ENCODE measurements at places on chromosomes 7 and 10. TPM values are rescaled to one million over a fixed set of nuclear protein-coding genes. Genes with fewer than 3 reads are reported as not detected.

DNA sequence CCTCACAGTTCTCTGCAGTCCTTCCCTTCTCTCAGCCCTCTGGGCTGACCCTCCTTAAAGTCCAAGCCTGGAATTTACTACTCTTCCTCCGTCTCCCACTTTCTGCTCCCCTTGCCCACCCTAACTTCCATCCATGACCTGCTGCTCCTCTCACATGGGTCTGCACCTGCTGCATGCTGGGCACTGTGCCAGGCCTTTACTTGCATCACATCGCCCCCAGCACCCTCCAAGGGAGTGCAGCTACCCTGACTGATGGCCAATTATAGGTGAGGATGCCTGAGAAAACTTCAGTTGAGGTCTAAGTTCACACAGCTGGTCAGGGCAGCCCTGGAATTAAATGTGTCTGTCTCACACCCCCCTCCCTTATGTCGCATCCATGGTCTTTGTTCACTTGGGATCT is 53.6 kb upstream of the ZPBP start:
- H3K36me3 ChIP-seq, result no peaks in the 10 kb centered on the region
- peaks cover 24% of the 10 kb centered on the region for H3K27me3 ChIP-seq
- H3K27ac ChIP-seq, result no peak overlapping the region

The ALOX5 gene
- total RNA-seq, result 3.2 TPM

- no peak overlapping the region for H3K4me3 ChIP-seq
- peak; percentile 52 for DNase-seq
- H3K36me3 ChIP-seq, result no peaks in the 10 kb centered on the region
- H3K4me1 ChIP-seq, result peaks cover 20% of the 10 kb centered on the region
Observed at GRCh38 chr10:124534231-124534798, 72.7 kb downstream of the LHPP start.

- H3K27ac ChIP-seq, result no peak overlapping the region
- no peak overlapping the region for H3K4me3 ChIP-seq
- H3K27me3 ChIP-seq, result no peaks in the 10 kb centered on the region
- peaks cover 41% of the 10 kb centered on the region for H3K4me1 ChIP-seq
Observed at GRCh38 chr10:48317321-48317990, 11.0 kb downstream of the MAPK8 start.

The PRLHR gene
- not detected for total RNA-seq

The ALKBH4 gene
- 6.0 TPM for total RNA-seq

DNA sequence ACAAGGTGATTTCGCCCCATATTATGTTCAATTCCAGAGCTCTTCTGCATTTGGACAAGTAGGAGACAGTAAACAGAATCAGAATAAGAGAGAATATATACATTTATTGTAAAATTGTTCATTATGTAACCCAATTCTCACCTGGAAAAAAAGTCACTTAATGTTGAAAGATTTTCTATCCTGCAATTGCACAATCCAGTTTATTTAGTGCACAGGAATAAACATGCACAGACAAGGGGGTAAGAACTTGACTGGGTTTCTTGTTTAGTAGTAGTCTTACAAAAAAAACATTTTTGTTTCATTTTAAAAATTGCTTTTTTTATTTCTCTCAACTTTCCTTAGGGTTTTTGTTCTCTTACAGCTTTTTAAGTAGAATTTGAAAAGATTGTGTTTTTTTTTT is 126.6 kb downstream of the SAMD9 start:
- no peak overlapping the region for H3K4me3 ChIP-seq
- no peaks in the 10 kb centered on the region for H3K27me3 ChIP-seq
- H3K4me1 ChIP-seq, result no peaks in the 10 kb centered on the region
- no peak overlapping the region for H3K27ac ChIP-seq

DNA sequence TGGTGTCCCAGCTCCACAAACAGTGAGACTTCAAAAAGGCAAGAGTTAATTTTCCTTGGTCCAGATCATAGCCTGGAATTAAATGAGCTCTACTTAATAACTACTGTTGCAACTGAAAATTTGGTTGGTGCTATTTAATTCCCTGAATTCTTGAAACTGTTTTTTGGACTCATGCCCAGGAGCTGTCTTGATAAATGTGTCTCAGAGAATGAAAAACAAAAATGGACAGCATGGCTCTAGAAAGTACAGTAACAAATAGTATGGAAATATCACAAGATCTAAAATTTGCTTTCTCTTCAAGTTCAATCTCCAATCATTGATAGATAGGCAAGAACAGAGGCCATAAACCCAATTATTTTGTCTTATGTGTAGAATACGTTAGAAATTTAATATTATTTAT is 42.5 kb downstream of the CCDC71L start:
- H3K4me3 ChIP-seq, result no peak overlapping the region
- peaks cover 17% of the 10 kb centered on the region for H3K4me1 ChIP-seq
- no peaks in the 10 kb centered on the region for H3K36me3 ChIP-seq
- H3K27ac ChIP-seq, result no peak overlapping the region
- no peaks in the 10 kb centered on the region for H3K27me3 ChIP-seq

DNA sequence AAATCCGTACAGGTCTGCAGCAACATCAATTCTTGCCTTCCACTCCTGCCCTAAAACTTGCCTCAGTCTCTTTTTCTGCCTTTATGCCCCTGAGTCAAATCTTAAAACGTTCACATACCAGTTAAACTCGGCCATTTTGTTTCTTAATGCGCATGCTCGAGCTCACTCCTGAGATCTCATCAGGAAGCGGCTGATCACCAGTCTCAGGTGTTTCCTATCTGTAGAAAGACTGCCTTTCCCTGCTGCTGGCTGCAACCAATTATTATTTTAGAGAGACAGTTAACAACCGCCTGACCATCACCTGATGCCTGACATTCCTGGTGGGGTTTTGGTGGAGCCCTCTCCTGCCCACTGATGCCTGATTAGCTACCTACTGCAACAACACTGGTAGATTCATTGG is 70.2 kb upstream of the TMEM140 start:
- no peaks in the 10 kb centered on the region for H3K4me1 ChIP-seq
- H3K27ac ChIP-seq, result no peak overlapping the region
- H3K36me3 ChIP-seq, result no peaks in the 10 kb centered on the region
- H3K27me3 ChIP-seq, result no peaks in the 10 kb centered on the region

DNA sequence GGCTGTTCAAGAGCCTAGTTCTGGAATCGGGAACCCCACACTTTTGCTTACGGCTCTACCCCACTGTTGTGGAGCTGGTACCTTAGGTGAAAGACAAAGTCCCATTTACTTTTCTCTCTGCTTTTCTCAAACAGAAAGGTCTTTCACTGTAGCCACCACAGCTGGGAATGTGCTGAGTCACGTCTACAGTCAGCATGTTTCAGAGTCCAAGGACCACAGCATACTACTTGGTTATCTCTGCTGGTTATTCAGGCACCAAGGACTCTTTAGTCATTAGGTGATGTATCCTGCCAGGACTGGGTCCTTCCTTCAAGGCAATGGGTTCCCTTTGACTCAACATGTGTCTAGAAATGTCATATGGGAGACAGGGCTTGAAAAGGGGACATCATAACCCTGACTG is 266.8 kb upstream of the STEAP1 start:
- no peaks in the 10 kb centered on the region for H3K36me3 ChIP-seq
- no peak overlapping the region for H3K4me3 ChIP-seq
- H3K4me1 ChIP-seq, result no peaks in the 10 kb centered on the region

DNA sequence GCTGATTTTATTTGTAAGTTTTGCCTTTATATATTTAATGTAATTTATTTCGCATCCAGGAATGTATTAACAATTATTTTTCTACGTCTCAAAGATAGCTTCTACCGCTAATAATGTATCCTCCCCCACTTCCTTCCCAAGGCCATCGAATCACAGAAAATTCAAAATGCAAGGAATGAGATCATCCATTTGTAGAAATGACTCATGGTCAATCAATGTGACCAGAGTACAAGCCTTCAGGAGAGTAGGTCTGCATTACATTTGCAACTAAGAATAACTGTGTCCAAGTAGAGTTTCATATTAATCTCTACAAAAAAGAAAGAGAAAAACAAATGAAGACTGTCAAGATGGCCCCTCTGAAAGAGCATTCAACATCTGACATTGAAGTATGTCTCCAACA is 205.9 kb upstream of the PHF14 start:
- H3K4me1 ChIP-seq, result no peaks in the 10 kb centered on the region
- no peak overlapping the region for H3K27ac ChIP-seq

- no peaks in the 10 kb centered on the region for H3K4me1 ChIP-seq
- H3K27me3 ChIP-seq, result no peaks in the 10 kb centered on the region
- H3K36me3 ChIP-seq, result no peaks in the 10 kb centered on the region
- H3K4me3 ChIP-seq, result no peak overlapping the region
Observed at GRCh38 chr7:52928591-52928990, 106.8 kb upstream of the POM121L12 start.

The TBXAS1 gene
- total RNA-seq, result 3.9 TPM

GRCh38 chr7:127782075-127782474 is 130.1 kb downstream of the SND1 start:
- peaks cover 18% of the 10 kb centered on the region for H3K4me1 ChIP-seq
- H3K27me3 ChIP-seq, result no peaks in the 10 kb centered on the region
- no peaks in the 10 kb centered on the region for H3K36me3 ChIP-seq

GRCh38 chr10:100672199-100672598 is 73.2 kb upstream of the PAX2 start:
- H3K36me3 ChIP-seq, result no peaks in the 10 kb centered on the region
- no peak overlapping the region for H3K4me3 ChIP-seq
- H3K4me1 ChIP-seq, result peaks cover 3% of the 10 kb centered on the region
- DNase-seq, result no peak

DNA sequence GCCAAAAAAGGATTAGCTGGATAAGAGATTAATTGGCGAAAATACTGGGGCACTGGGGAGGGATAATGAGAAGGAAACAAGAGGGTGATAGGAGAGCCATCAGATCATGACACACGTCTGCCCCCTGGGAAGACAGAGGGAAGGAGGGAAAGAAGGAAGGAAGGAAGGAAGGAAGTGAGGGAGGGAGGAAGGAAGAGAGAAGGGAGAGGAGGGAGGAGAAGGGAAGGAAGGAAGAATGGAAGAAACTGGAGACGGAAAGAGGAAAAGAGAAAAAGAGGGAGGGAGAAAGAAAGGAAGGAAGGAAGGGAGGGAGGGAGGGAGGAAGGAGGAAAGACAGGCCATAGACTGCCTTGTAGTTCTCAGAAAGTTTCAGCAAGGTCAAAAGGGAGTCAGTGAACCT is 37.8 kb upstream of the WAC start:
- peaks cover 8% of the 10 kb centered on the region for H3K4me1 ChIP-seq
- no peak overlapping the region for H3K27ac ChIP-seq
- no peak for DNase-seq
- no peaks in the 10 kb centered on the region for H3K27me3 ChIP-seq
- H3K4me3 ChIP-seq, result no peak overlapping the region

The GNGT1 gene
- not detected for total RNA-seq

The SUN3 gene
- total RNA-seq, result not detected

The MACC1 gene
- total RNA-seq, result 0.03 TPM

DNA sequence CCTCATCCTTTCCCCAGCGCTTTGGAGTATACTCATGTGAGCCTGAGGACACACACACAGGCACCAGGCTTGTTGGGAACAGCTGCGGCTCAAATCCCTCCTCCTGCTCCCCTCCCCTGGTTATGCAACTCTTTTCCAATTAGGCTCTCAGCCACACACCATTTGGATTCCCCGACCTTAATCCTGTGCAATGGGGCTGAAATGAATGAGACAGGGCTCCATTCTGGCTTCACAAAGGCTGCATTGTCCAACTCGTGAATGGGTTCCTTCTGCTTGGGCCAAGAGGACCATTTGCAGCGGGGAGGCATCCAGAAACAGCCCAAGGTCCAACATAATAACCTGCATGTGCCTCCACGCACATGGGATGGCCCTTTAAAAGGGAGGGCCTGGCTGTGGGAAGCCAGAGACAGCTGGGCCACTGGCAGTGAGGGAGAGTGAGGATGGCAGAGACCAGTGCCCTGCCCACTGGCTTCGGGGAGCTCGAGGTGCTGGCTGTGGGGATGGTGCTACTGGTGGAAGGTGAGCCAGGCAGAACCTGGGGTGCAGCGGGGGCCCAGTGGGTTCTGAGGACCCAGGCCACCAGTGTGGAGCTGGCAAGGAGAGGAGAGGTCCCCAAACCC is at the start of gene RGR:
TSS of gene RGR (plus strand) at position 403 of the 620 bp plus-strand sequence. CDS start at position 441, 38 bp downstream.
- H3K4me1 ChIP-seq, result peaks cover 4% of the 10 kb centered on the region
- no peaks in the 10 kb centered on the region for H3K36me3 ChIP-seq
- peaks cover 24% of the 10 kb centered on the region for H3K27me3 ChIP-seq
- peak within 1 kb of the TSS; percentile 46 for H3K4me3 ChIP-seq
- peak; percentile 60 for DNase-seq

The RASSF4 gene
- total RNA-seq, result 103 TPM

The SPDYE9 gene
- not detected for total RNA-seq

DNA sequence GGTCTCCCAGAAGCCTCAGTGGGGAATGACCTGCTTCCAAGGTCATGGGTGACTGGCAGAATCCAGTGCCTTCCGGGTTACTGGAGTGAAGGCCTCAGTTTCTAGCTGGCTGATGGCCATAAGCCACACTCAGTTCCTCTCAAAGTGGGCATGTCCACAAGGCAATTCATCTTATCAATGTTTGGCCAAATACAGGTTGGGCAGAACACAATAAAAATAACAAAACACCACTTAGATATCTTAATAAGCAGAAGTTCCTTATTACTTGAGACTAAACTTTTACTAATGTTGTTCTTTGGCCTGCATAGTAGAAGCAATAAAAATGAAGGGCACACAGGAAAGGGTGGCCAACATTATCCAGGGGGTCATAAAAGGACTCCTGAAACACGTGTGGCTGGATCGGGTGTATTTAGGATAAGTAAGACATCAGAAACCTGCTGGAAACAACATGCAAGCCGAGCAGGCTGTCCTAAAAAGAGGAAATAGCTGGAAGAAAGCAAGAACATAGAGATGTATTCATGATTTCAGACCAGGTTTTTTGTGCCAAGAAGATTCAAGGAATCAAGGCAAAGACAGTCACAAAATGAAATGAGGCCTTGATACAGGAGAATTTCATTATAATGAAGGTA is 19.6 kb upstream of the AKR1C2 start:
- peaks cover 25% of the 10 kb centered on the region for H3K4me1 ChIP-seq
- DNase-seq, result no peak
- no peak overlapping the region for H3K4me3 ChIP-seq
- H3K27me3 ChIP-seq, result no peaks in the 10 kb centered on the region

Measured in left ventricle myocardium inferior (tissue), 1 donor.